ENCODE measurements at places on chromosomes 16 and 17.

- no peak for DNase-seq
These were observed 33.7 kb downstream of the GDE1 start for GRCh38 chr16:19488213-19488640.

GRCh38 chr17:73768691-73769090, 124.4 kb upstream of the SDK2 start:
- no peak for DNase-seq

DNA sequence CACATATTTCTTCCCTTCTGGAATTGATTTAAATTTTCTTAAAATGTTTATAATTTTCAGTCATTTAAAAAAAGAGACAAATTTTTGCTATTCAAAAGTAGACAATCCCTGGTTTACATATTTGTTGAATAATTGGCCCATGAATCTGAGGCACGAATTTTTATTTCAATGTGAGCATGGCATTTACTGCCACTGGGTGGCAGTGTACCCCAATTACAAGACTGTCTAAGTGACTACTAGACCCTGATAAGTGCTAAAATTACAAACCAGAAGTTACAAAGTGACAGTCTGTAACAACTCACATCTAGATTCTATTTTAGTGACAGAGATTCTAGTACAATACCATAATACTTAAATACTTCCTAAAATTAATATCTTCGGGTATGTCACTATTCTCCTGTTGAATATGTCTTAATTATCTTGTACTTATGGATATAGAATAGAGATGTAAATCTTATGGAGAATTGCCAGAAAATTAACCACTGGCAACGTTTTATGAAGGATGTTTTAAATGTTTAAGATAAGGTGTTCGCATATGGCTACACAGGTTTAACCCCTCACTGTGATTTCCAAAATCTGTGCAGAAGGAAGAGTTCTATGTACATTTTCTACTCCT, 235.8 kb downstream of the MAP2K4 start:
- no peak for DNase-seq

- DNase-seq, result no peak
These were observed 270.2 kb upstream of the CPHXL start for GRCh38 chr16:75996491-75996890.

DNA sequence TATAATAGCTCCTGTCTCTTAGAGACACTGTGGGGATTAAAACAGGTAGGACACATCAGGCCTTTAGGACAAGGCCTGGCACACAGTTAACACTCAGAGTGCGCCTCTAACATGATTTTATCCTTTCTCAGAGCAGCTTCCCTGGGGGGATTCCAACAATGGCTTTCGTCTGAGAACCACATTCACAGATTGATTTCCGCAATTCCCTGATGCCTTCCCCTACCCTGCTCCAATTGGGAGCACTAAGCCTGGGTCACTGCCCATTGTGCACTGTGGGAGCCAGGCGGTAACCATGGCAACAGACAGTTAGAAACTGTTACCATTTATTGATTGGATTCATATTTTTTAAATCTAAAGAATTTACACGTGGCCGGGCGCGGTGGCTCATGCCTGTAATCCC, 5.9 kb upstream of the ALKBH5 start:
- DNase-seq, result no peak
